ENCODE measurements at places on chromosomes 16 and 17.

DNA sequence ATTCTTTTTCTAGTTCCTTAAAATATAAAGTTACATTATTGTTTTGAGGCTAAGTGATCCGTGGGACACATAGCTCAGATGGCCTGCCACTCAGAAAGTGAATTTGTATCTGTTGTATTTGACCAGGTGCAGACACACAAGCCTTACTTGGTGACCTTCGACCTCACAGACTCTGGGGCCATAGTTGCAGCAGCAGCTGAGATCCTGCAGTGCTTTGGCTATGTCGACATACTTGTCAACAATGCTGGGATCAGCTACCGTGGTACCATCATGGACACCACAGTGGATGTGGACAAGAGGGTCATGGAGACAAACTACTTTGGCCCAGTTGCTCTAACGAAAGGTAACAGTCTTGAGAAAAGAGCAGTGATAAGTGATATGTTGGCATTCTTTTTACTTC is 30.5 kb downstream of the TMEM11 start:
- H3K4me1 ChIP-seq = no peaks in the 10 kb centered on the region
- no peak for DNase-seq
- H3K36me3 ChIP-seq = peaks cover 16% of the 10 kb centered on the region
- H3K27ac ChIP-seq = no peak overlapping the region
- no peak overlapping the region for H3K4me3 ChIP-seq

- DNase-seq = no peak
- no peaks in the 10 kb centered on the region for H3K27me3 ChIP-seq
- H3K27ac ChIP-seq = no peak overlapping the region
Measured at GRCh38 chr16:88921591-88921990, 55.1 kb upstream of the PABPN1L start.

- DNase-seq = no peak
- H3K4me1 ChIP-seq = no peaks in the 10 kb centered on the region
- no peak overlapping the region for H3K27ac ChIP-seq
- H3K4me3 ChIP-seq = no peak overlapping the region
Measured at GRCh38 chr17:55388842-55389241, 32.8 kb downstream of the MMD start.

- H3K4me3 ChIP-seq = no peak overlapping the region
- H3K27me3 ChIP-seq = no peaks in the 10 kb centered on the region
- peaks cover 39% of the 10 kb centered on the region for H3K4me1 ChIP-seq
- peaks cover 16% of the 10 kb centered on the region for H3K36me3 ChIP-seq
Measured at GRCh38 chr17:48293319-48294019, 136.5 kb downstream of the SKAP1 start.

- H3K27me3 ChIP-seq = no peaks in the 10 kb centered on the region
- peaks cover 2% of the 10 kb centered on the region for H3K36me3 ChIP-seq
- DNase-seq = no peak
- peaks cover 28% of the 10 kb centered on the region for H3K4me1 ChIP-seq
- no peak overlapping the region for H3K4me3 ChIP-seq
Measured at GRCh38 chr17:57487573-57487972, 231.2 kb downstream of the MSI2 start.

GRCh38 chr17:17053446-17054379 is 11.5 kb downstream of the MPRIP start:
- H3K4me3 ChIP-seq = no peak overlapping the region
- H3K4me1 ChIP-seq = peaks cover 40% of the 10 kb centered on the region
- no peak overlapping the region for H3K27ac ChIP-seq
- DNase-seq = peak; percentile 2
- no peaks in the 10 kb centered on the region for H3K27me3 ChIP-seq

DNA sequence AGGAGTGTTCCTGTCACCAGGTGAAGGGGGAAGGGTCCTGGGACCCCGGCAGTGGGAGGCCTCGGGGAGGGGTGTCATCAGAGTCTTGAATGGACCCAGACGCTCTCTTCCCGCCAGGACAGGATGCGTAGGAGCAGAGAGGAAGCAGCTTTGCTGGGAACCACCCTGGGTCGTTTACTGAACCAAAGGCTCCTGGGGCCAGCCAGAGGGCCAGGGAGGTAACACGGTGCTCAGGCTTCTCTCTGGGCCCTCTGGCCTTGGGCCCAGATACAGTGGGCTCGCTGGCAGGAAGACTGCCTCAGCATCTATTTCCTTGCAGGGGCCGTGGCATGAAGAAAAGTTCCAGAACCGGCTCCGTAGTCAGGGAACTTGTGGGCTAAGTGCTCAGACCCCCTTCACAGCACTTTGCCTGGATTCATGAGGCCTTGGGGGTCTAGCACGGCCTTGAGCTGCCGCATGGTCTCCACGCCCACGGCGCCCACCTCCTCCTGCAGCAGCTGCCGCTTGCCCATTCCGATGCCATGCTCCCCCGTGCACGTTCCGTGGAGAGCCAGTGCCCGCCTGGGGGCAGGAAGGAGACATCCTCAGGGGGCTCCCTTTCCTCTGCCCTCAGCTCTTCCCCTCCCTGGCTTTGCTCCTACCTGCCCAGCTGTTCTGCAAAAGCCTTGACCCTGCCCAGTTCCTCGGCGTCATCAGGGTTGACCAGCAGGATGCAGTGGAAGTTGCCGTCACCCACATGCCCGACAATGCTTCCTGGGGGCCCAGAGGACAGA is 4.4 kb downstream of the LDHD start:
- H3K4me1 ChIP-seq = peaks cover 48% of the 10 kb centered on the region
- no peak overlapping the region for H3K27ac ChIP-seq
- H3K36me3 ChIP-seq = peaks cover under 1% of the 10 kb centered on the region
- H3K4me3 ChIP-seq = no peak overlapping the region
- no peak for DNase-seq

GRCh38 chr17:327296-327695 is 25.3 kb downstream of the RPH3AL start:
- peaks cover 13% of the 10 kb centered on the region for H3K27me3 ChIP-seq
- no peaks in the 10 kb centered on the region for H3K36me3 ChIP-seq
- H3K4me1 ChIP-seq = peaks cover 27% of the 10 kb centered on the region
- no peak for DNase-seq
- H3K4me3 ChIP-seq = no peak overlapping the region
- H3K27ac ChIP-seq = no peak overlapping the region

DNA sequence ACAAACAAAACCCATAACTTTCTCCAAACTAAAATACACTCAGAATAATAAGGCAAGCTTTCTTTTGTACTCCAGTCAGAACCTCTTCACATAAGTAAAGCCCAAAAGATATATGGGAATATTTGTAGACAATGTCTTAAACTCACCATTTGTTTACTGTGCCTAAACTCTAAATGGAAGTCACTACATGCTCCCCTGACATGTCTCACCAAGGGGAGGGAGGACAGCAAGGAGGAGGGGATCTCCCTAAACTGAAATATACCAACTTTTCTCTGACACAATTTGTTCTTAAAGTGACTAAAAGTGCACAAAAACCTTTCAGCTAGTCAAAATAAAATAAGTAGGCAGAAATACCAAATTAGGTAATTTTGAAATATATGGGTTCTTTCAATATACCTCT is 38.5 kb downstream of the GRB7 start:
- no peak for DNase-seq
- no peaks in the 10 kb centered on the region for H3K27me3 ChIP-seq
- peaks cover 87% of the 10 kb centered on the region for H3K4me1 ChIP-seq

GRCh38 chr16:7980133-7980483 is 610.2 kb downstream of the TMEM114 start:
- no peaks in the 10 kb centered on the region for H3K27me3 ChIP-seq
- no peaks in the 10 kb centered on the region for H3K36me3 ChIP-seq
- no peak for DNase-seq
- H3K4me1 ChIP-seq = no peaks in the 10 kb centered on the region

- H3K27ac ChIP-seq = no peak overlapping the region
- H3K4me3 ChIP-seq = no peak overlapping the region
- no peak for DNase-seq
- H3K36me3 ChIP-seq = no peaks in the 10 kb centered on the region
- no peaks in the 10 kb centered on the region for H3K4me1 ChIP-seq
Measured at GRCh38 chr16:53031323-53031942, 21.3 kb downstream of the CHD9NB start.

GRCh38 chr17:14845591-14846281 is 419.4 kb downstream of the PMP22 start:
- H3K27ac ChIP-seq = no peak overlapping the region
- no peaks in the 10 kb centered on the region for H3K4me1 ChIP-seq
- DNase-seq = no peak
- no peak overlapping the region for H3K4me3 ChIP-seq
- no peaks in the 10 kb centered on the region for H3K27me3 ChIP-seq

DNA sequence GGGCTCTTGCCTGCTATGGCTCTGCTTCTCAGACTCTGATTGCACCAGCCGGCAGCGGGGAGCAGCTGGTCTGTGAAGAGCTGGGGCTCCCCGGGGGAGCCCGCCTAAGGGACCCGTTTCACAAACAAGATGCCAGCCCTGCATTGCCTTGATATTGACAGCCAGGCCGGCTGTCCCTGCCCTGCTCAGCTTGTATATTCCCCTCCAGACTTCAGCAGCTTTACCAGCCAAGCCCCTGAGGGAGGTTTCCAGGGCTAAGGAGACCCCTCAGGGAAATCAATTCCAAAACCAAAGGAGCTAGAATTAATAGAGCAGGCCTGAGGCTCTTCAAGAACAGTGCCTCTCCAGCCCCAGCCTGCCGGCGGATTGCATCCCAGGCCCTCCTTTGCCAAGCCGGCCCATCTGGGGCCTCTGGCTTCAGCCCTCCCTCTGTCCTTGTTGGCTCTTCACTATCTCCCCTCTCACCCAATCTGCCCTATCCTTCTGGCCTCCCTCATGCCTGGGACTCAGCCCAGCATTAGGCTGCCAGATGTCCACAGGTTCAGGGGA is 5.7 kb downstream of the CALB2 start:
- peaks cover 26% of the 10 kb centered on the region for H3K27me3 ChIP-seq
- H3K4me3 ChIP-seq = no peak overlapping the region
- no peak overlapping the region for H3K27ac ChIP-seq
- no peaks in the 10 kb centered on the region for H3K4me1 ChIP-seq

GRCh38 chr17:1300371-1300905 is 21.0 kb downstream of the TRARG1 start:
- DNase-seq = no peak
- peaks cover 75% of the 10 kb centered on the region for H3K27me3 ChIP-seq
- H3K27ac ChIP-seq = no peak overlapping the region
- peaks cover 3% of the 10 kb centered on the region for H3K36me3 ChIP-seq
- H3K4me1 ChIP-seq = peaks cover 49% of the 10 kb centered on the region

DNA sequence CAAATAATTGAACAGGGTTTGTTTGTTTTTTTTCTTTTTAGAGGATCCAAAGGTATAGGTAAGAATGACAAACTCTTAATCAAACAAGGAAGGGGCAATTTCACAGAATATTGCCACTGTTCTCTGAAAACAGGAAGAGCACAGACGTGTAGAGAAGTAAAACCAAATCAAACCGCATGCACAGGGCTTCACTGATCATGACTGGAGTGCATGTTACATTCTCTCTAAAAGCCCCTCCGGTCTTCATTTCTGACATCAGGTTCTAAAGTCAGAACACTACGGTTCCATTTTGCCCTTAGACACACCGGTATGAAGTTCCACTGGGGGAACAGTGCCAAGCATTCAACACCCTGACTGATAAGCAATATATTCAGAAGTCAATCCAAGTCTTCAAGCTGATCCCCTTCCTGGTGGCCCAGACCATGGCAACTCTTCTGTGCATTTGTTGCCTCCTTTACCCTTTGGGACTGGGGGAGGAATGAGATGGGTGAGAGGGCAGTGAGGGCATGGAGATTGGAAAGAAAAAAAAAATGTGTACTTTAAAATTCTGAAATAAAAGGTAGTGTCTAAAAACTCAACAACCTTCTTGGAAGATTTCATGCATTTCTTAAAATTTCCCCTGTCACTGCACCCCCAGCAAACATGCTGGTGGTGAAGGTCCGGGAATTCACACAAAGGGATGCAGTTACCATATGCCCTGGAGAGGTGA is 1.4 kb downstream of the MMD start:
- peak; percentile 62 for DNase-seq
- H3K27ac ChIP-seq = peak overlapping the region; percentile 99
- peaks cover 57% of the 10 kb centered on the region for H3K4me1 ChIP-seq
- peaks cover 46% of the 10 kb centered on the region for H3K36me3 ChIP-seq
- peaks cover 32% of the 10 kb centered on the region for H3K27me3 ChIP-seq
- H3K4me3 ChIP-seq = peak overlapping the region; percentile 92

DNA sequence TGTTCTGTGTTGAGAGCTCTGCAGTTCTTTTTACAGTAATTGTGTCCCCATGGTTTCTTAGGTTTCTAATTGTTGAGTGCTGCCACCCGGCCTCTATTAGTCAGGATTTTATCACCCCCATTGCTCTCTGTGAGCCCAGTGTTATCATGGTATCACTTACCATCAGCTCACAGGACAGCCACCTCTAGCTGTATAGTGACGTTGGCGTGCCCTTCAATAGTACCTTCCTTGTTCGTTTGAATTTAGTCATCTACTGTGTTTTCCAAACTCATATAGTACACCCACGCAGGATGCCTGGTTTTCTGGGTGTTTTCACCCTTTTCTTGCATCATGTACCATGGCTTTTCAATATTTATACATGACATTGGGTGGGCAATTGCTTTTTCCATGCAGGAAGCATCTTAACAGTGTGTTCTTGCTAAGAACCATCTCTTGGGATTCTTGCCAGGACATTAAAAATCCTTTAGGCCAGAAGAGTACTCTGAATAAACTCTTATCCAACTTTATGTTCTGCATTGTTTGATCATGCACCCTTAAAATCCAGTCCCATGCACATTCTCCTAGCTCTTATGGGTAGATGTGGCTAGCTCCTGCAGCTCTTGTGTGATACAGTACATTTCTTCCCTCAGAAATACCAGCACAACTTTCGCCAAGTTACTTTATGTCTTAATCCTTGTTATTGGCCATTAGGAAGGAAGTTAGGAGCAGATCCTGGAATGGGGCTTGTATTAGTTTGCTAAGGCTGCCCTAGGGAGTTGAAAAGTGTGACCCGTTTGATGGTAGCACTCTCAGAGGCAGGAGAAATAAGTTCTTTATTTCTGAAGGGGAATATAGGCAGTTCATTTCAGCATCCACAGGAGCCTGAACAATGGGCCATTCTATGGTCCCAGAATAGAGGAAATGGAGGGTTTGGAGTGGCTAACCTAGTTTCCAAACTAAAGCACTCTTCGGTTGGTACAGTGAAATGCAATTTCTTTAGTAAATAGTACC is 11.3 kb upstream of the ABCA10 start:
- peaks cover 4% of the 10 kb centered on the region for H3K27me3 ChIP-seq
- DNase-seq = no peak
- H3K4me3 ChIP-seq = no peak overlapping the region
- no peaks in the 10 kb centered on the region for H3K4me1 ChIP-seq

GRCh38 chr17:81553616-81554181 is 1.5 kb upstream of the FAAP100 start:
- H3K36me3 ChIP-seq = peaks cover 10% of the 10 kb centered on the region
- H3K27me3 ChIP-seq = no peaks in the 10 kb centered on the region
- H3K4me1 ChIP-seq = peaks cover 41% of the 10 kb centered on the region
- peak overlapping the region; percentile 78 for H3K4me3 ChIP-seq
- DNase-seq = peak; percentile 29
- peak overlapping the region; percentile 91 for H3K27ac ChIP-seq

DNA sequence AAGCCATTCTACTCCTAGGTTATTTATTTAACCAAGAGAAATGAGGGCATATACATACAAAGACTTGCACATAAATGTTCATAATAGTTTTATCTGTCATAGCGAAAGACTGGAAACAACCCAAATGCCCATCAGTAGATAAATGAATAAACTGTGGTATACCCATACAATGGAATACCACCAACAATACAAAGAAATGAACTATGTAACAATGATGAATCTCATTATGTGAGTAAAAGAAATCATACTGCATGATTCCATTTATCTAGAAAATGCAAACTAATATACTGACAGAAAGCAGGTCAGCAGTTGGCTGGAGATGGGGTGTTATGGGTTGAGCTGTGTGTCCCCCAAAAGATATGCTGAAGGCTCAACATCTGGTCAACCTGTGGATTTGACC is 57.3 kb downstream of the CEP95 start:
- no peak for DNase-seq
- no peaks in the 10 kb centered on the region for H3K27me3 ChIP-seq
- no peak overlapping the region for H3K27ac ChIP-seq
- H3K4me1 ChIP-seq = no peaks in the 10 kb centered on the region
- H3K4me3 ChIP-seq = no peak overlapping the region

- H3K4me3 ChIP-seq = no peak overlapping the region
- DNase-seq = no peak
- no peak overlapping the region for H3K27ac ChIP-seq
Measured at GRCh38 chr16:73543970-73544599, 496.2 kb upstream of the ZFHX3 start.
